Stimulated activated naive CD4-positive, alpha-beta T cell treated with Interleukin-2 at 50 U/mL for 16 hours (primary cell): ENCODE measurements at places on chromosomes 2 and 18.

DNA sequence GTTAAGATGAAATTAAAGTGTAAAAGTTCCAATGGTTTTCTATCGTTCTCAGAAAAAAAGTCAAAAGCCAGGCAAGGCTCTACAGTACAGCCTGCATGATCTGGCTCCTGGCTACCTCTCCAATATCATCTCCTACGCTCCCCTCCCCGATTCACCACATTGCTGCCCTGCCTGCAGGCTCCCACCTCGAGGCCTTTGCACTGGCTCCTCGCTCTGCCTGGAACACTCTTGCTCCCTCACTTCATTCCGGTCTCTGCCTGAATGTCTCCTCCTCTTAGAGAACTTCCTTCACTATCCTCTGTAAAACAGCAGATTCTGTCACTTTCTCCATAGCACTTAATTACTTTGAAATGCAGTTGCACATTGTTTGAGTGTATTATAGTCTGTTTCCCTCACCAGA is 72.5 kb downstream of the KLF7 start:
- no peak for DNase-seq

DNA sequence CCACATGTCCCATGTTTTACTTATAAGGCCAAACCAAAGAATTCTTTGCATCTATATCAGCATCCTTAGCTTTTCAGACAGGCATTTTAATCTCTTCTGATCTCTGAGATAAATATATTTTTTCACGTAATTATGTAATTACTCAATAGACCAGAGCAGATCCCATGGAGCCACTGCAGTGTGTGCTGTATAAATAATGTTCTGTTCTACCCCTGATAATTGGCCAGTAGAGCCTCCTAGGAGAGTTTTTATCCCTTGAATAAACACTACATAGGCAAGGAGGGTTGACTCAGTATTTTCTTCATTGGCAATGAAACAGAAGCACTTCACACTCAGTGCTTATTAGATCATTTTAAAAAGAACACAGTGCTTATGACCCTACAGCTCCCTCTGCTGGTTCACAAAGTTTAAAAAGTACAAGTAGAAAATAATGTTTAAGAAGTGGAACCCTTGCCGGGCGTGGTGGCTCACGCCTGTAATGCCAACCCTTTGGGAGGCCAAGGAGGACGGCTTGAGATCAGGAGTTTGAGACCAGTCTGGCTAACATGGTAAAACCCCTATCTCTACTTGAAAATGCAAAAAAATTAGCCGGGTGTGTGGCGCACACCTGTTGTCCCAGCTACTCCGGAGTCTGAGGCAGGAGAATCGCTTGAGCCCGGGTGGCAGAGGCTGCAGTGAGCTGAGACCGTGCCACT is 91.9 kb downstream of the PPP1R1C start:
- DNase-seq: no peak

DNA sequence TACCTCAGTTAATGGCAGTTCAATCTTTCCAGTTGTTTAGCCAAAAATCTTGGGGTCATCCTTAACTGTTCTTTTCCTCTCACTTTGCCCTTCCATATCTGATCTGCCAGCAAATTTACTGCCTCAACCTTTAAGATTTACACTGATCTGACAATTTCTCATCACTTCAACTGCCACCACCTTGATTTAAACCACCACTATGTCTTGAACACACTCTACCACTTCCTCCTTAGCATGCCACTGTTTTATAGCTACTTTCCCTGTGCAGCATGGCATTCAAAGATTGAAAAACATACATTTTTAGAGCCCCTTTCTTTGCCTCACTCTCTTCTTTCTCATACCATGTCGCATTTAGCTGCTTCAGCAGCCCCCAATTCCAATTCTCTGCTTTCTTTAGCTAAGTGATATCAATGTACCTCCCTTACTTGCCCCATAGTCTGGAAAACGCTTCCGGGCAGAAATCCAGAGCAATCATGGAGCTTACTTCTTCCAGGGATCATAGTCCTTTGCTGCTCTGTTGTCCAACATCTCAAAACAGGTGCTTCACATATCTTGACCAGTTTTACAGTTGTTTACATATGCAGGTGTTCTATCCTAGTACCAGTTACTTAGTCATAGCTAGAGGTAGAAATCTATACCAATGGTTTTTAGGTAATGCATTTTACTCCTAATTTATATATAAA is 10.9 kb downstream of the PGAP1 start:
- DNase-seq: no peak

DNA sequence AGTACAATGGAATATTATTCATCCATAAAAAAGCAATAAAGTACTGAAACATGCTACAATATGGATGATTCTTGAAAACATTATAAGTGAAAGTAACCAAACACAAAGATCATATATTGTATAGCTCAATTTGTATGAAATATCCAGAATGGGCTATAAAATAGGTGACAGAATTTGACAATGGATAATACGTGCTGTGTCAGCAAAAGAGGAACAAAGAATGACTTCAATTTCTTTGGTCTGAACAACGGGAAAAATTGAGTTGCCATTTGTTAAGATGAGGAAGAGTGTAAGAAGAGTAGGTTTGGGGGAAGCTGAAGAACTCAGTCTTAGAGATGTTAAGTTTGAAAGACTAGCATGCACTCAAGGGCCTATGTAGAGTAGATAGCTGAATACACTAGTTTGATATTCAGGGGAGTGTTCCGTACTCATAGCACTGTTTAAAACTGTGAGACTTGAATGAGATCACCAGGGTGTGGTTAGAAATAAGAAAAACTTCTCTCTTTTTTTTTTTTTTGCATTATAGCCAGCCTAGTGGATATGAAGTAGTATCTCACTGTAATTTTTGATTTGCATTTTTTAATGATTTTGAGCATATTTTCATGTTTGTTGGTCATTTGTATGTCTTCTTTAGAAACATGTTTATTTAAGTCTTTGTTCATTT is 213.6 kb downstream of the NR4A2 start:
- DNase-seq: no peak

DNA sequence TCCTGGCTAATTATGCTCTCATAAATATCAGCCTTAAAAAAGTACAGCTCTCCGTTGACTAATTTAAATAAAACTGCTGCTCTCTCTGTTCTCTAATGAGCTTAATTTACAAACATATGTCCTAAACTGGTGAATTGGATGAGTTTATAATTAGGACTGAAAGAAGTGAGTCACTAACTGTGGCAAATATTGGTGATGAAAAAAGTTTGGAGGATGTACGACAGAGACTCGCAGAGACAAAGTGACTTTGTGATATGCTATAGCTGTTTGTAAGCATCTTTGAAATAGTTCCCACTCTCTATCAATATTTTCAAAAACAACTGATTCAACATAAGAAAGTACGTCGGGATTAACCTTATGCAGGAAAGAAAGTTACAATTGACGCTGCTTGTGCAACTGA is 138.9 kb upstream of the TMEFF2 start:
- DNase-seq: no peak

- DNase-seq: no peak
Observed at GRCh38 chr2:241794250-241794823, 14.7 kb upstream of the NEU4 start.

GRCh38 chr2:136013955-136014354 is 28.5 kb upstream of the DARS1 start:
- no peak for DNase-seq

- no peak for DNase-seq
Observed at GRCh38 chr2:206863716-206864115, 75.6 kb upstream of the CPO start.

- no peak for DNase-seq
Observed at GRCh38 chr2:158716121-158716791, 78.9 kb upstream of the DAPL1 start.
